Adrenal gland (tissue), 19 donors: ENCODE measurements at places on chromosomes 12 and 14. TPM values are rescaled to one million over a fixed set of nuclear protein-coding genes. Genes with fewer than 3 reads are reported as not detected.

GRCh38 chr14:50303744-50304471 is 8.1 kb downstream of the L2HGDH start:
- H3K4me1 ChIP-seq: no peaks in the 10 kb centered on the region
- DNase-seq: no peak
- no peaks in the 10 kb centered on the region for H3K36me3 ChIP-seq
- H3K27ac ChIP-seq: no peak overlapping the region

- H3K27ac ChIP-seq: no peak overlapping the region
- no peaks in the 10 kb centered on the region for H3K27me3 ChIP-seq
- no peaks in the 10 kb centered on the region for H3K4me1 ChIP-seq
Observed at GRCh38 chr12:31106101-31106803, 32.6 kb downstream of the DDX11 start.

GRCh38 chr12:60539592-60539991 is 943.8 kb downstream of the SLC16A7 start:
- H3K4me3 ChIP-seq: peak overlapping the region; percentile 45
- no peaks in the 10 kb centered on the region for H3K4me1 ChIP-seq
- H3K27ac ChIP-seq: no peak overlapping the region

- no peak for DNase-seq
- no peaks in the 10 kb centered on the region for H3K27me3 ChIP-seq
Observed at GRCh38 chr14:49851813-49852212, 775 bp downstream of the NEMF start.

GRCh38 chr12:49094160-49094974 is at the start of gene DHH:
Gene DHH, minus strand, starts transcription at chr12:49094801. Its CDS starts 289 bp downstream, at chr12:49094512.
- H3K36me3 ChIP-seq: peaks cover 27% of the 10 kb centered on the region
- H3K4me1 ChIP-seq: peaks cover 10% of the 10 kb centered on the region
- DNase-seq: peak; percentile 39
- no peak within 1 kb of the TSS for H3K4me3 ChIP-seq

DNA sequence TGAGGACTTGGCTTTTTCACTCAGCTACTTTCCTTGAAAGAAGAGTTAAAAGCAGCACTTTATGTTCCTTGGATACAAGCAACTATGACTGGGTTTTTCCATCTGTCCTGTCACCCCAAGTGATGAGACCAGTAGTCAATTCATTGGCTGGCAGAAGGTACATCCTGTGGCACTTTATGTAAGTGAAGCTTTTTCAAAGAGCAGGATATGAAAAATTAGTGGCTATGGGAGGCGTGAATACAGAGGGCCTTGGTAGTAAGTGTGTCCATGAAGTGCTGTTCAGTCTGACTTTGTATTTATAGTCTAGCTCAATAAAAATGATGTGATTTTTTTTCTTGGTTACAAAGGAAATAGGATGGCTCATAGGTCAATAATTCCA is 68.8 kb downstream of the DRAM1 start:
- H3K27me3 ChIP-seq: no peaks in the 10 kb centered on the region
- no peak overlapping the region for H3K27ac ChIP-seq
- no peaks in the 10 kb centered on the region for H3K36me3 ChIP-seq
- H3K4me1 ChIP-seq: no peaks in the 10 kb centered on the region
- no peak for DNase-seq

DNA sequence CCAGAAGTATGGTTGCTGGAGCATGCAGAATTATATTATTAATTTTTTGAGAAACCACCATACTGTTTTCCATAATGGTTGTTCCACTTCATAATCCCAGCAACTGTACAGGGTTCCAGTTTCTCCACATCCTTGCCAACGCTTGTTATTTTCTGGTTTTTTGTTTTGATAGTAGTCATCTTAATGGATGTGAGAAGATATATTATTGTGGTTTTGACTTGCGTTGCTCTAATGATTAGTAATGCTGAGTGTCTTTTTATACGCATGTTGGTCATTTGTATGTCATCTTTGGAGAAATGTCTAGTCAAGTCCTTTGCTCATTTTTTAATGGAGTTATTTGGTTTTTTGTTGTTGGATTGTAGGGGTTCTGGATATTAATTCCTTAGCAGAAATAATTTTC is 58.1 kb downstream of the DAAM1 start:
- no peak for DNase-seq
- H3K36me3 ChIP-seq: no peaks in the 10 kb centered on the region
- H3K4me3 ChIP-seq: no peak overlapping the region
- no peaks in the 10 kb centered on the region for H3K27me3 ChIP-seq

ARHGAP5 gene
- total RNA-seq: 58.6 TPM

ACOT6 gene
- not detected for total RNA-seq

ERBB3 gene
- total RNA-seq: 1.4 TPM
